ENCODE measurements at places on chromosomes 5 and 9. TPM values are rescaled to one million over a fixed set of nuclear protein-coding genes. Genes with fewer than 3 reads are reported as not detected.

PCDHB8 gene
- total RNA-seq, result not detected

DNA sequence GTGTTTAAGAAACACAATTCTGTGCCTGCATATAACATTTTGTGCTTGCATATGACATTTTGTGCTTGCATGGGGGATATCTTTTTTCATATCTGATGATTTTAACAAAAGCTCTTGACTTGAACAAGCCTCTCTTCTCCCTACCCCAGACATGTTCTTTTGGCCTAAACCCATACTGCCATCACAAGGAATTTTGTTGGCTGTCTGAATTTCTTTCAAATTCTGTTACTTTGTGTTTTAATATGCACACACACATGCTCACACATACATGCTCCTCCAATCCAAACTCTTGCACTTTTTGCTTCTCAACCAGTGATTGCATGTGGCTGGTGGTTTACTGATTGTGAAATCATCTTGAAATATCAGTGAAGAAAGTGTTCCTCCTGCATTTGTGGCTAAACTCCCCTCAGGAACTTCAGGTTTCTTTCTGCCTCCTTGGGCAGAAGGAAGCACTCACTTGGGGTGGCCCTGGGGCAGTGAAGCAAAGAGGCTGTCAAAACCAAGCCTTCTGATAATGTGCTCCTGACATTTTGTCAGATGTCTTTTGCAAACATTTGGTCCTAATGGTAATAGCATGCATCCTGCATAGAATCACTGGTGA, 377.2 kb upstream of the KLF4 start:
- no peaks in the 10 kb centered on the region for H3K4me1 ChIP-seq
- no peak overlapping the region for H3K27ac ChIP-seq
- H3K4me3 ChIP-seq, result no peak overlapping the region
- no peak for DNase-seq

ENTPD2 gene
- total RNA-seq, result 0.20 TPM

GRCh38 chr9:131629825-131630204, 84.5 kb downstream of the PRRT1B start:
- peak overlapping the region; percentile 97 for H3K27ac ChIP-seq
- H3K36me3 ChIP-seq, result peaks cover 3% of the 10 kb centered on the region
- no peaks in the 10 kb centered on the region for H3K27me3 ChIP-seq
- no peak overlapping the region for H3K4me3 ChIP-seq

GLRA1 gene
- not detected for total RNA-seq

DNA sequence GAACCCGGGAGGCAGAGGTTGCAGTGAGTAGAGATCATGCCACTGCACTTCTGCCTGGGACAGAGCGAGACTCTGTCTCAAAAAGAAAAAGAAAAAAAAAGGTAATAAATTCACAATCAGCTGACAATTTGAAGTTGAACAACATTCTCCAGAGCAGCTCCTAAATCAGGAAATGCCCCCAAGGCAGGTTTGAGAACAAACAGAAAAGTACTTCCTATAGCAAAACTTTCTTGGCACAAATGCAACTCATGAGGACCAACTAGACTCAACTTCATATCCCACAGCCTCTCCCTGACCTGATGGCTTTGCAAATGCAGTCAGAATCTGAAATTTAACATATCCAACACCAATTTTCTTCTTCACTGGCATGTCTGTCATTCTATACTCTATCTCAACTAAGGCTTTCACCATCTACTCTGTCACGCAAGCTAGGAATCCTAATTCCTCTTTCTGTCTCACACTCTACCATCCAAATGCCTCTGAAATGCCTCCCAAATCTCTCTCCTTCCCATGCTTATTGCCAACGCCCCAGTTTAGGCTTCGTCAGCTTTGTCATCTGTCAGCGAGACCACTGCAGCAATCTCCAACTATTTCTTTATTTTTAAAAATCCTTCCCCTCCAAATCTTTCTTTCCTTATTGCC, 113.3 kb downstream of the MAPKAP1 start:
- peaks cover 24% of the 10 kb centered on the region for H3K4me1 ChIP-seq
- H3K4me3 ChIP-seq, result no peak overlapping the region
- peak overlapping the region; percentile 9 for H3K27ac ChIP-seq
- no peak for DNase-seq
- H3K27me3 ChIP-seq, result no peaks in the 10 kb centered on the region

- no peaks in the 10 kb centered on the region for H3K36me3 ChIP-seq
- no peaks in the 10 kb centered on the region for H3K27me3 ChIP-seq
- no peak overlapping the region for H3K4me3 ChIP-seq
- no peak for DNase-seq
- no peak overlapping the region for H3K27ac ChIP-seq
These were observed 671.1 kb downstream of the TAF11L14 start for GRCh38 chr5:18305288-18305924.

CAVIN4 gene
- total RNA-seq, result 0.13 TPM

IL5 gene
- not detected for total RNA-seq

ANKDD1B gene
- total RNA-seq, result 0.57 TPM

LTC4S gene
- total RNA-seq, result 6.8 TPM

DNA sequence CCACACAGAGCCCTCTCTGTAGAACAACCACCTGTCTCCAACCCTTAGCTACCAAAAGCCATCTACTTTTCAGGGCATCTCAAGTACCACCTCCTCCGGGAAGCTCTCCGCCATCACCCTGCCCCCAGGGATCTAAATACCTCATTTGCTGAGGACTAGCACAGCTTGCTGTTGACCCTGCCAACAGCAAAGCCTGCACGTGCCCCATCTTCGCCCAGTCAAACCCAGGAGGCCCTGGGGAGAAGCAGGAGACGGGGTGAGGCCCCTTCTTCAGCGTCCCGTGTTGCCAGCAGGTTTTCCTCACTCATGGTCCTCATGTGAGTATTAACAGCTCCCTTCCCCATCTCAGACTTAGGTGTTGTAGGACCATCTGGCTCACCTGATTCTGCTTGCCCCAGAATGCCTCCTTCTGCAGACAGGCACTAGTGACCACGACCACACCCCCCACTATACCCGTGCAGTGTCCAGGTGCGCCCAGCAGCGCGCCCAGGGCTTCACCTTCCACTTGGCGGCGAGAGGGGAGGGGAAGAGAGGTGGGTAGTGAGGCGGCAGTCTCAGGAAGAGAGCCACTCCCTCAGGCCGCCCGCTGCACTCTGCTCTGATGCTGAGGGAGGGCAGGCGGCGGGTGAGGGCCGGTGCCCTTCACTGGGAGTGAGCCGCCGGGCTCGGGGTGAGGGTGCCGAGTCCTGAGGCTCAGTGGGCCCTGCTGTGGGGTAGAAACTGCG, 11.1 kb downstream of the VAV2 start:
- peaks cover 6% of the 10 kb centered on the region for H3K4me1 ChIP-seq
- H3K4me3 ChIP-seq, result no peak overlapping the region
- no peaks in the 10 kb centered on the region for H3K36me3 ChIP-seq
- H3K27ac ChIP-seq, result no peak overlapping the region

- no peak overlapping the region for H3K4me3 ChIP-seq
- no peak overlapping the region for H3K27ac ChIP-seq
- DNase-seq, result no peak
- H3K27me3 ChIP-seq, result no peaks in the 10 kb centered on the region
- H3K4me1 ChIP-seq, result peaks cover 4% of the 10 kb centered on the region
These were observed 32.2 kb upstream of the PRDM12 start for GRCh38 chr9:130632081-130632710.

DNA sequence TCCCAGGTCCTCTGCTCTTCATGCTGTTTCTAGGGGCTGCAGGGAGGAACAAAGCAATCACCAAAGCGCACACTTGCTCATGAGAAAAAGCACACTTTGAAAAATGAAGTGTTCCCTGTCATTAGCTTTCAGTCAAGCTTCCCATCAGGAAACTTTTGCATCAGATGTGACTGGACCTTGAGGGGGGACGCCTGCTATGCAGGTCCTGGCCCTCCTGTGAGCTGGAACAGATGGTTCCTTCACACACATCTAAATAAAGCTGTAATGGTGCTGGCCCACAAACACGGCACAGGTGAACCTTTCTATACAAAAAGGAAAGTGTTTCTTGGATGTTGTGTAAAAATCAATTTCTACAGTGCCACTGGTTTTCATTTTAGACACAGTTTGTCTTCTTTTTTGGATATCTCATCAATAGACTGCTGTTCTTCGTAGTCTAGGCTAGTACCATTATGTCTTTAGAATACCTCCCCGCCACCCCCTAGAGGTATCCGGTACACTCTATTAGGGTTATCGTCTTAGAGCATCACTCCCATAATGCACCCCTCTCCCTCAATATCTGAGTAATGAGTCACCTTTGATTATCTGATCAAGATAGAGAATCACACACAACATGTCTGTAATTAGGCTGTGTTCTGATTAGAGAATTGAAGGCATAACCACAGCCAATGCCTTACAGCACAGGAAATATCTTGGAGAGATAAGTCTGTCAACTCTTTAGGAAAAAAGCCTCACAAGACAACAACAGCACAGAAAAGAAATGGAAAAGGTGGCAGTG, 266.3 kb downstream of the TLR4 start:
- DNase-seq, result no peak
- no peak overlapping the region for H3K4me3 ChIP-seq
- H3K27ac ChIP-seq, result no peak overlapping the region
- H3K27me3 ChIP-seq, result peaks cover 4% of the 10 kb centered on the region

- no peak overlapping the region for H3K27ac ChIP-seq
- H3K4me3 ChIP-seq, result no peak overlapping the region
- no peaks in the 10 kb centered on the region for H3K27me3 ChIP-seq
- no peaks in the 10 kb centered on the region for H3K4me1 ChIP-seq
These were observed 112.2 kb downstream of the PLPPR1 start for GRCh38 chr9:101140764-101141163.

GRCh38 chr9:131310833-131311554, 21.5 kb downstream of the PLPP7 start:
- peak overlapping the region; percentile 61 for H3K27ac ChIP-seq
- no peaks in the 10 kb centered on the region for H3K36me3 ChIP-seq
- peak; percentile 21 for DNase-seq
- H3K27me3 ChIP-seq, result no peaks in the 10 kb centered on the region

GRCh38 chr9:698954-699353, 142.5 kb upstream of the DMRT1 start:
- H3K27me3 ChIP-seq, result peaks cover 39% of the 10 kb centered on the region
- DNase-seq, result no peak
- no peak overlapping the region for H3K27ac ChIP-seq

DNA sequence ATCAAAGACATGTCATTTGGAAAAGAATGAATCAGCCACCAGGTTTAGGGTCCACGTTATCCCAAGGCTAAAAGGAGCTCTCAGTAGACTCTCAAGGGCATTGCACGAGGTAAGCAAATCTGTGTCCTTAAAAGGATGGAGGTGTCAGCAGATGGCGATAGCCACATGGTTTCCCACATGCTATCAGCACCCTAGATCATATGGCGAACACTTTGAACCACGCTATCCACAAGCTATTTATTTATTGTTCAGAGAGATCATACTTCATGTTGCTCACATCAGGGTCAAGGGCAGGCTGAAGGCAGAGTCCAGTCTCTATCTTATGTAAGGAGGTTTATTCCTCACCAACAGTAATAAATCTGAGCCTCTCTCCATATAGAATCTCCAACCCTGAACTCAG, 43.7 kb downstream of the CDH6 start:
- H3K4me1 ChIP-seq, result no peaks in the 10 kb centered on the region
- peaks cover 11% of the 10 kb centered on the region for H3K27me3 ChIP-seq
- DNase-seq, result no peak
- no peaks in the 10 kb centered on the region for H3K36me3 ChIP-seq
- no peak overlapping the region for H3K27ac ChIP-seq

- peaks cover 7% of the 10 kb centered on the region for H3K27me3 ChIP-seq
- no peak overlapping the region for H3K4me3 ChIP-seq
These were observed 148.7 kb upstream of the RANBP3L start for GRCh38 chr5:36450229-36451014.

- no peak for DNase-seq
- H3K27ac ChIP-seq, result peak overlapping the region; percentile 95
- H3K4me3 ChIP-seq, result peak overlapping the region; percentile 75
- peaks cover 53% of the 10 kb centered on the region for H3K4me1 ChIP-seq
- peaks cover 19% of the 10 kb centered on the region for H3K36me3 ChIP-seq
- no peaks in the 10 kb centered on the region for H3K27me3 ChIP-seq
These were observed 9.4 kb downstream of the ERAP2 start for GRCh38 chr5:96885518-96886338.

CDKN2AIPNL gene
- 16.6 TPM for total RNA-seq

TAF11L10 gene
- not detected for total RNA-seq

CCNJL gene
- total RNA-seq, result not detected

GRCh38 chr5:154937718-154938466, at the start of gene GEMIN5:
Gene GEMIN5 (minus strand): TSS chr5:154938211. CDS start chr5:154938133, 78 bp downstream.
- H3K4me1 ChIP-seq, result peaks cover 42% of the 10 kb centered on the region
- peak within 1 kb of the TSS; percentile 83 for H3K27ac ChIP-seq
- H3K27me3 ChIP-seq, result no peaks in the 10 kb centered on the region

DNA sequence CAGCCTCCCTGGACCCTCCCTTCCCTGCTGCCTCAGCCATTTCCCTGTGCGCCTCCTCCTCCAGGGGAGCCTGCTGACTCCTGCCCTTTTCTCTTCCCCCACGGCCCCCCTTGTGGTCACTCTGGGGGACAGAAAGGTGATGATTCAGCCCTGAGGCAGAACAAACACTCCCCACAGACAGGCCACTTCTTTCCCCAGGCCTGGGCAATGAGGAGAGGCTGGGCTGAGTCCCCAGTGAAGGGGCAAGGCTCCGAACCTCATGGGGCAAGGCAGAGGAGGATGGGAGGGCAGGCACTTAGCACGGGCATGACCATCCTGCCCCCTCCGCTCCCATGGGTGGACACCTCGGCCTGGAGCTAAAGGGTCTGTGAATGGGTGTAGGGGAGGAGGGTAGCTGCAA, 21.0 kb downstream of the CSF1R start:
- no peaks in the 10 kb centered on the region for H3K36me3 ChIP-seq
- H3K27ac ChIP-seq, result no peak overlapping the region
- H3K27me3 ChIP-seq, result peaks cover 4% of the 10 kb centered on the region
- DNase-seq, result no peak
- H3K4me3 ChIP-seq, result no peak overlapping the region

DNA sequence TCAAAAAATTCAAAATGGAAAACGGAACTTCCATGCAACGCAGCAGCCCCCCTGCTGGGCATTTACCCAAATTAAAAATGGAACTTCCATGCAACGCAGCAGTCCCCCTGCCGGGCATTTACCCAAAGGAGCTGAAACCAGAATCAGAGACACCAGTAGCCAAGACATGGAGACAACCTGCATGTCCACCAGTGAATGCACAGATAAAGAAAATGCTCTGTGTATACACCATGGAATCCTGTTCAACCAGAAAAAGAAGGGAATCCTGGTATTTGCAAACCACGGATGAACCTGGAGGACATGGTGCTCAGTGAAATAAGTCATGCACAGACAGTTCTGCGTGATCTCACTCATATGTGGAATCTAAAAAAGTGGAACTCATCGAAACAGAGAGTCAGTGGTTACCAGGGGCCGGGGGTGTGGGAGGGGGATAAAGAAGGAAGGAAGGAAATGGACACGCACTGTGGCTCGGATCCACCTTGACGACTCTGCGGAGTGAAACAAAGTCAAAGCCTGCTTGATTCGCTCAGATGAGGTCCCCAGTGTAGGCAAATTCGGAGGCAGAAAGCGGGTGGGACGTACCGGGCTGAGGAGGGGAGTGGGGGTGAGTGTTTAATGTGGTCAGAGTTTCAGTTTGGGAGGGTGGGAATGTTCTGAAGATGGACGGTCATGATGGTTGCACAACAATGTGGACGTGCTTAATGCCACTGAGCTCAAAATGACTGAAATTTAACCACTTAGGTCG, 40.2 kb upstream of the EXOC3 start:
- no peaks in the 10 kb centered on the region for H3K4me1 ChIP-seq
- no peak for DNase-seq
- H3K27me3 ChIP-seq, result peaks cover 59% of the 10 kb centered on the region
- H3K27ac ChIP-seq, result no peak overlapping the region
